Stimulated activated CD4-positive, alpha-beta T cell treated with anti-CD3 and anti-CD28 coated beads, TNF-alpha, amount 100 ng/mL, for 24 hours (primary cell): ENCODE measurements at places on chromosomes 12 and 14.

- DNase-seq: no peak
These were observed 19.6 kb downstream of the CLMN start for GRCh38 chr14:95300002-95300696.

DNA sequence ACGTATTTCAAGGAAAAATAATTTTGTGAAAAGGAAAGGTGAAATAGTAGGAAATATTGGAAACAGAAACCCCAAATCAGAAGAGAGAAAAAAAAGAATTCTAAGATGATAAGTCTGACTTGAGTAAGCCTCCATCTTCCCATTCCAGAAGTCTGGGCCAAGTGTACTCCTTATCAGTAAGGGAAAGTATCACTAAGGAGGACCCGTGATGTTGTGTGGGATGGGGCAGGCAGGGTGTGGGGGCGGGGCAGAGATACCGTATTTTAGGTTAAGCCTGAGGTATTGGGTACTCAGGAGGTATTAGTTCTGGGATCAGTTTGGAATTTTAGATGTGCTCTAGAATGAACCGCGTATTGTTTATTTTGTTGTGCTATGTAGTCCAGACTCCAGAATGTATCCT, 33.8 kb upstream of the PSMA6 start:
- no peak for DNase-seq

GRCh38 chr12:57175428-57176138, 28.2 kb upstream of the LRP1-AS start:
- peak; percentile 56 for DNase-seq

- no peak for DNase-seq
These were observed 151.7 kb downstream of the SLC38A4 start for GRCh38 chr12:46674129-46674528.

DNA sequence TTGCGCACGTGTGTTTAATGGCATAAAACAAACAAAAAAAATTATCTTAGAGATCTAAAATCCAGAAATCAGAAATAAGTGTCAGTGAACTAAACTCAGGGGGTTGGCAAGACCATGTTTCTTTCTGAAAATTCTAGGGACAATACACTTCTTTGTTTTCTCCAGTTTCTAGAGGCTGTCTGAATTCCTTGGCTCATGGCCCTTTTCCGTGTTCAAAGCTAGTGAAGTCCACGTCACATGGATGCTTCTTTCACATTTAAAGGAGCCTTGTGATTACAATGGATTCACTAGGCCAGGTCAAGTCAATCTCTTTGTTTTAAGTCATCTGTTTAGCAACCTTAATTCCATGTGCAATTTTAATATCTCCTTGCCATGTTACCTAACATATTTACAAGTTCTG, 22.4 kb downstream of the SLCO1B3 start:
- DNase-seq: no peak

GRCh38 chr14:44657696-44658388, 150.8 kb upstream of the FSCB start:
- no peak for DNase-seq

DNA sequence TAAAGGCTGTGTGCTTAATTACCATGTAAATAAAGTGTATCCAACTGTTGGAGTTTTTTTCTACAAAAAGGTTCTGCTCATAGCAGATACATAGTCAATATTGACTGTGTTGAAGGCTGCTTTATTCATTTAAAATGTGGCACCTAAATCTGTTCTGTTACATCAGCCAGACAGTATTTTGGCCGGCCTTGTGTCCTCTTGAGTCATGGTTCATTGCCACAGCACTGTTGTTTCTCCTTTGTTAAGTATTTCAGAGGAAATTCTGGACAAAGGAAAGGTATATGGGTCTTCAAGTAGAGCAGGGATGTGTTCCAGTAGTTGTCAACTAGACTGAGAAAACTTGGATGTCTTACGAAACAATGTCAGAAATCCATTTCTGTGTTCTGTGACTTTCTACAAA, 95.5 kb downstream of the SLC38A6 start:
- DNase-seq: no peak

DNA sequence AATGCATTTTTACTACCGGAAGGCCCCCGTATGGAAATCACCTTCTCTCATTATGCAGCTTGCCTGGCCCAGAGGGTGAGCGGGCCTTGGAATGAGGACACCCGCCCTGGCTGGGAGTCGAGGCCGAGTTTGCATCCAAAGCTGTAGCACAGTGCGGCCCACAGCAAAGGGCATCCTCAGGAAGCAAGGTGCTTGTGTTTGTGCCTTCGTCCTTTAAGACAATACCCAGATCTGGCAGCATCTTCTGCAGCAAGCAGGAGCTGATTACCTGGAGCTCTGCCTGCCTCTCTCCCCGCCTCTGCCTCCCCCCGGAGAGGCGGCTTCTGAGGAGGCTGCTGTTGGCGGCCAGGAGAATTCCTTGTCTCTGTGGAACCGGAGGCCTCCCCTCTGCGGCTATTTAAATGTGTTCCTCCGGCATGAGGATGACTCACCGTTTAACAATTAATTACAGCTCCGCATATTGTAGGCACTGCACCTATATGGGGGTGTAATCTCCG, 145.3 kb downstream of the CACNA1C start:
- no peak for DNase-seq

- no peak for DNase-seq
These were observed 77.6 kb downstream of the ZFP36L1 start for GRCh38 chr14:68714991-68715924.

DNA sequence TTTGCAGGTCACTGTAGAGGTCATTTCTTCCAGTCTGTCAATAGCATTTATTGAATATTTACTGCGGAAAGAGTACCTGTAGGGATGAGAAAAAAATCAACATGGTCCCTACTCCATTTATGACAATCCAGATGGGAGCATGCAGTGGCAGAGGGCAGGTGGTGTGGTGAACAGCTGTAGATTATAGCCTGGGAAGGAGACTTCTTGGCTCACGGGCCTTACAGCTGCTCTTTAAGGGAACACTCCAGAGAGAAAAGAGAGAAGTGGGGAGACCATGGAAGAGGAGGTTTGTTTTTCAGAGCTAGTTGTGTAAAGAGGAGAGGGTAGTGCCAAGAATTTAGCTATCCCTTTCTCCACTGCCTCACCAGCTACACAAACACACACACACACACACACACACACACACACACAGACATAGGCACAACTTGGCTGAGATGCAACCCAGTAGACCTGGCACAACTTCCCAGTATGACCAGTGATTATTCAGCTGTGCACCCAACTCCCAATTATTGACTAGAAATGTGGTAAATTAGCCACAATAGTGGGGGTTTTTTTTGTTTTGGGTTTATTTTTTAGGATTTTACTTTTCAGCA, 41.0 kb downstream of the GPHB5 start:
- DNase-seq: no peak

- DNase-seq: no peak
These were observed 36.1 kb downstream of the PARP11 start for GRCh38 chr12:3837049-3837448.

DNA sequence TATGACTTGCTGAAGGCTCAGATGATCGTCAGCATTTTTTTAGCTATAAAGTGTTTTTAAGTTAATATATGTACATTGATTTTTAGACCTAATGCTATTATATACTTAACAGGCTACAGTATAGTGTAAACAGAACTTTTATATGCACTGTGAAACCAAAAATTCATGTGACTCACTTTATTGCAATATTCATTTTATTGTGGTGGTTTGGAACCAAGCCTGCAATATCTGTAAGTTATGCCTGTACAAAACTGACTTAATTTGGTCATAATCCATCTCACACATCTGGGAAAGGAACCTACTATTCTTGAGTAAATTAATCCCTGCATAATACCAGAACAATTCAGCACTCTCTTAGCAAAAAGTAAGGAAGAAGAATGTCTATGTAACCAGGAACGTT, 390.7 kb downstream of the SYT1 start:
- no peak for DNase-seq

DNA sequence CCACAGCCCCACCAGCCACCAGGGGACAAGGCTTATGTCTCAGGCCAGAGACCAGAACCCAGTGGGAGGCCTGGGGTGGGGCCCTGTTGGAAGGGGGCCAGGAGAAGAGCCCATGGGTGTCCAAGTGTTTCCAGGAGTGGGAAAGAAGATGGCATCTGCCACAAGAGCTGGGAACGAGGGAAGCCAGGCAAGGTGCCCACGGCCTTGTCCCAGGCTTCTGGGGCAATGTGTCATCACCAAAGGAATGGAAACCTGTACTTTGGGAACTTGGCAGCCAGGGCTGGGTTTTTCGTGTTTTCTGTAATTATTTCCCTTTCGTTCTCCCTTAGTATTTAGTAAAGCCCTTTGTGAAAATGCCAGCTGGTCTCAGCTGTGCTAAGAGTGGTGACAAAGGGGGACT, 5.3 kb upstream of the PGF start:
- DNase-seq: no peak

DNA sequence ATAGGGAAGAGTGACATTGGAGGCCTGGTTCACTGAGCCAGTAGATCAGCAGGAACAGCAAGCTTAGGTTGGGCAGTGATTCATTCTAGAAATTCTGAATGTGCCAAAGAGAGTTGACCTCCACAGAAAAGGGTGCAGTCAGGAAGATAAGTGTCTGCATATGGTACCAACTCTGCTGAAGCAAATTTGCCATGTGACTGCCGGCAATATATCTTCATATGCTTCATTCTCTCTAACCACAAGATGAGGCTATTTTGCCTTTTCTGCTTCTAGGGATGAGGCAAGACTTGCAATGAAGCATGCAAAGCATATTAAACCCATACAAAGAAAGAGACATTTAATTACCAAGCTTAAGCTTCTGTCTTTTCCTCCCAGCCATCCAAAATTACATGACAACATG, 13.6 kb downstream of the CCDC198 start:
- DNase-seq: no peak

DNA sequence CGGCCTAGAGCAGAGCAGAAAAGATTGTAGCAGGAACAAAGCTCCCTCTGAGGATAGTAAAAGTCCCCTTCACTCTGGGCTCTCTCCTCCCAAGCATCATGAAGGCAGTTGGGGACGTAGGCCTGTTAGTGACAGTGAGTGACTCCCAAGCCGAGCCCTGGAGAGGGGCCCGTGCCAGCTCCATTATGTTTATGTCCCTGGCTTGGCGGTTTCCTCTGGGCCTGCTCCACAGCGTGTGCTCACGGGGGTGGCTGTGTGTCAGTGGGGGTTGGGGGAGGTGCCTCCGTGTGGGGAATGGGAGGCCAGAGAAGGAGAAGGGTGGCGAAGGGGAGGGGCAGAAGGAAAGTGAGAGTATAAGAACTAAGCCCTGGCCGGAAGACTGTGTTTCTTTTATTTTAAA, 170.0 kb upstream of the VASH1 start:
- no peak for DNase-seq

DNA sequence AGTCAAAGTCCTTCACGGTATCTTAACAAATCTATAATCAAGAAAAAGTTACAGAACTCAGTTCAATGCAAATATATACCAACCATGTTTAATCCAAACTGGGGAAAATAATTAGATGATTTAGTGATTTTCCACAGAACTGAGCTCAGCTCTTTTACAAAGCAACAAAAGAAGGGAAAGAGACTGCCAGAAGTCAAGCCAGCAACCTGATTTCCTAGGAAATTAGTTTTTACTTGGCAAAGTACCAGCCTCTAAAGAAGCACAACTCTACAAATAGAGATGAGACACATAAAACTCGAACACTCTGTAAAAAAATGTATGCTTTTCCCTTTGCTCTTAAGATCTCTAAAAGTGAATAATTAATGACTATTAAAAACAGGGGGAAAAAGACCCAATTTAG, 19.4 kb downstream of the NUMB start:
- no peak for DNase-seq

DNA sequence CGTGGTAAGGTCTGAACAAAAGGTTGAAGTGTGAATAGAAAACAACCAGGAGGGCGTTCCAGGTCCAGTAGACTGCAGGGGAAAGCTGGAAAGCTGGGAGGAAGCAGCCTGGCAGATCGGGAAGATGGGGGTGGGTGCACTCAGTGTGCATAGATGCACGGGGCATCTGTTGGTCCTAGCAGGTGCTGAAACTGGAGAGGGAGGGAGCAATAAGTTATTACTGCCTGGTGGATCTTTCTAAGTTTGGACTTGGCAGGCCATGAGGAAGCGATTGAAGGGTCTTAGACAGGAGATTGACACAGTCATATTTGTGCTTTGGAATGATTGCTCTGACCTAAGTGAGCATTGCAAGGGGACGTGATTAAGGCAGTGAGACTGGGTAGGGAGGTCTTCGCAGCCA, 194.4 kb downstream of the EFCAB11 start:
- DNase-seq: no peak
